ENCODE measurements at places on chromosomes 1 and 21.

GRCh38 chr1:27363766-27364695 is 2.7 kb downstream of the MAP3K6 start:
- DNase-seq = no peak

DNA sequence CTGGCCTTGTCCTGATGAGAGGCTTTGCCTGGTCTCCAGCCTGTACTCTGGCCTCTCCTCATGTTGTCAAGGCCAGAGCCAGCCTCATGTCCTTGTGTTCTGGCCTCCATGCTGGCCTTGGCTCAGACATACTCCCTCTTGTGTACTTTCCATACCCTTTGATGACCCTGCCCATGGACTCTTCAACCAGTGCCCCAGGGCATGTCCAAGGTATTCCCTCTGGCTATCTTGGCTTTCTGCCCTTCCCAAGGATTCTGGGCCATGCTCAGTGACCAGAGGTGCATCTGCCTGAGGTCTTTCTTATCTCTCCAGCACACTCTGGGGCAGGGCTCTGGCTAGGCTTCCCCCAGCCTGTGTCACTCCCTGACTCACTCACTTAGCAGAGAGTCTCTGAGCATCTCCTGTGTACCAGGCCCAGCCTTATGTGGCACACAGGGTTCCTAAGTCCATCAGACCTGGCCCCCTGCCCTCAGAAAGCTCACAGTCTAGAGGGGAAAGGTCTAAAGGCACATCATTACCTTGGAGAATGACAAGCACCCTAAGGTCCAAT is 141.4 kb upstream of the GRIK3 start:
- DNase-seq = no peak

GRCh38 chr1:201792534-201793305 is 36.2 kb upstream of the IPO9 start:
- peak; percentile 51 for DNase-seq

- DNase-seq = no peak
Observed at GRCh38 chr1:10794724-10795275, 1.6 kb downstream of the CASZ1 start.

DNA sequence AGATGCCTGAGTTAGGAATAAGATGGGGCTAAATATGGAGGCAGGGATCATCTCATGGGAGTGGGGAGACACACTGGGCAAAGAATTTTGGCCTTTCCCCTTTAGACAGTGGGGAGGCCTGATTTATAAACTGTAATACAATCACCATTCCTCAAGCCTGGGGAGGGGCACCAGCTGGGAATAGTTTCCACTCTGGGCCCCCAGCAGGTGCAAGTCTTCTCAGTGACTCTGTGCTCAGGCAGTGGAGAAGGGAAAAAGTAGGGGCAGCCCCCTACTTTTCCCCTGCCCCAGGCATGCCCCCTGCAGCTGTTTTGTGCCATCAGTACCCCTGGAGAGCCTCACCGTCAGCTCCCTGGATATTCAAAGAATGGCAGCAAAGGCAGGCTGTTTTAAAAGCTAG is 19.1 kb downstream of the COA7 start:
- no peak for DNase-seq

DNA sequence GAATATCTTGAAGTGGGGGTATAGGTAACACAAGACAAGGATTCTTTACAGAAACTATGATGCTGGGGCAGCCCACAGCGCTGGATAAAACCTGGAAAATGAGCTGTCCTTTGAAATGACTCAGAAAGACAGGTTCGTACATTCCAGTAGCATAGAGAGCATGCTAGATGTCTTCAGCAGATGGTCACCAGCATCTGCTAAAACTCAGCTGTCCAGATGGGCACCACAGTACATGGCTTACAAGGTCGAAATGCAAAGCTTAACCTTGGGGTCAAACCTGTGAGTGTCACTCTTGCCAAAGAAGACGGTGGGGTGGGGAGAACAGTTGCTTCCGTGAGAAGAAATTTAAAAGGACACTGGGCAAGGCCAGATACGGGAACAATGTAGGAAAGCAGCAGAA is 41.3 kb upstream of the TRIM45 start:
- no peak for DNase-seq

- DNase-seq = no peak
Observed at GRCh38 chr1:215833941-215834729, 267.0 kb downstream of the KCTD3 start.

- DNase-seq = no peak
Observed at GRCh38 chr1:82628887-82629286, 828.2 kb downstream of the ADGRL2 start.

- DNase-seq = no peak
Observed at GRCh38 chr1:160066829-160067745, 2.9 kb downstream of the KCNJ10 start.

DNA sequence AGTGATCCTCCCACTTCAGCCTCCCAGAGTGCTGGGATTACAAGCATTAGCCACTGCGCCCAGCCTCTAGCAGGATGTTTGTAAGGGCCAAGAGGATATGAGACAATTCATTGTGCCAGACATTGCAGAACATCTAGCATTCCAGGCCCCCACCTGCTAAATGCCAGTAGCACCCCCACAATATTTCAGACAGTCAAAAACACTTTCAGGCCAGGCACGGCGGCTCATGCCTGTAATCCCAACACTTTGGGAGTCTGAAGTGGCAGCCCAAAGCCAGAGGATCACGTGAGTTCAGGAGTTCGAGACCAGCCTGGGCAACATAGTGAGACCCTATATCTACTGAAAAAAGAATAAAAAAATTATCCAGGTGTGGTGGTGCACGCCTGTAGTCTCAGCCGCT is 12.9 kb downstream of the PPIE start:
- no peak for DNase-seq

DNA sequence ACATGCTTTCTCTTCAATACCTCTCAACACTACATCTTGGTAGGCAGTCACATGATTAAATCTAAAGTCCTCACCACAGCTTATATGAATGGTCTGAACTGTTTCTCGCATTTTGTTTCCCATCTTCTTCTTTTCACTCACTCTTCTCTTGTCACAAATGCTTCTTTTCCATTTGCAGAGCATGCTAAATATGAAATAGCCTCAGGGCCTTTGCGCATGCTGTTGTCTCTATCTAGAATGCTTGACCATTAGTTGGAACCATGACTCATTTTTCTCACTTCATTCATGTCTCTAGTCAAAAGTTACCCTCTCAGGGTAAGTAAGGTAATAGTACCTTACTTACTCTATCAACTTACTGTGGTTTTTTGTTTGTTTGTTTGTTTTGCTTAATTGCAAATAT is 239.7 kb downstream of the PTPRC start:
- no peak for DNase-seq

- no peak for DNase-seq
Observed at GRCh38 chr1:9420835-9421532, 118.3 kb upstream of the SLC25A33 start.

- no peak for DNase-seq
Observed at GRCh38 chr1:154241703-154242351, 21.1 kb downstream of the UBAP2L start.

GRCh38 chr1:226001963-226002666 is 3.0 kb upstream of the SDE2 start:
- DNase-seq = no peak

DNA sequence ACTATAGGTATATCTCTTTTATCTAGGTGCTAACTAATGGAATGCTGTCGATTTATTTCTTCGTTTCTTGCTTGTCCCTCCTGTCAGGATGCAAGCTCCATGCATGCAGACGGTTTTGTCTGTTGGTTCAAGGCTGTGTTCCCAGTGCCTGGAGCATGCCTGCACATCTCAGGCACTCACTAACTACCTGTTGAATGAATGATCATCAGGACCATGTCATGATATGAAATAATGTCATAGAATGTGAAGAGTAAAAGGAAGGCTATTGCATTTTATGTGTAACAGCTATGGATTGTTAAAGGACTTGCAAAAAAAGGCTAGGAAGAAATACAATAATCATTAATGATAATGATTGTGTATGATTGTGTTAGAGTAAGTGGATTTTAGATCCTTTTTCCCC is 4.2 kb downstream of the GPR25 start:
- no peak for DNase-seq

DNA sequence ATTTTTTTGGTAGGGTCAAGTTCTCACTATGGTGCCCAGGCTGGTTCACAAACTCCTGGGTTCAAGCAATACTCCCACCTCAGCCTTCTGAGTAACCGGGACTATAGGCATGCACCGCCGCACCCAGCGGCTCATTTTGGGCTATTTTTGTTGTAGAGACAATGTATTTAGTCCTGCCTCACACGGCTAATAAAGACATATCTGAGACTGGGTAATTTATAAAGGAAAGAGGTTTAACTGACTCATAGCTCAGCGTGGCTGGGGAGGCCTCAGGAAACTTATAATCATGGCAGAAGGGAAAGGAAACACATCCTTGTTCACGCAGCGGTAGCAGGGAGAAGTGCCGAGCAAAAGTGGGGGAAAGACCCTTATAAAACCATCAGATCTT is 4.2 kb downstream of the CELA2A start:
- no peak for DNase-seq

DNA sequence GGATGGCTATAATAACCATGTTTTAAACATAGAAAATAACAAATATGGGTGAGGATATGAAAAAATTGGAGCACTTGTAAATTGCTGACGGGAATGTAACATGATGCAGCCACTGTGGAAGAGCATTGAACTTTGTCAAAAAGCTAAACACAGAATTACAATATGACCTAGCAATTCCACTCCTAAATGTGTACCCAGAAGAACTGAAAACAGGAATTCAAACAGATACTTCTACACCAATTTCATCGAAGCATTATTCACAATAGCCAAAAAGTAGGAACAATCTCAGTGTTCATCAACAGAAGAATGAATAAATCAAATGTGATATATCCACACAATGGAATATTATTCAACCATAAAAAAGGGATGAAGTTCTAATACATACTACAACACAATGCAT is 32.7 kb upstream of the COA6 start:
- no peak for DNase-seq

GRCh38 chr1:218344814-218345672 is at the start of gene TGFB2:
TGFB2 (plus strand) TSS chr1:218345336; CDS start chr1:218346702, 1,366 bp downstream.
- DNase-seq = peak; percentile 80

DNA sequence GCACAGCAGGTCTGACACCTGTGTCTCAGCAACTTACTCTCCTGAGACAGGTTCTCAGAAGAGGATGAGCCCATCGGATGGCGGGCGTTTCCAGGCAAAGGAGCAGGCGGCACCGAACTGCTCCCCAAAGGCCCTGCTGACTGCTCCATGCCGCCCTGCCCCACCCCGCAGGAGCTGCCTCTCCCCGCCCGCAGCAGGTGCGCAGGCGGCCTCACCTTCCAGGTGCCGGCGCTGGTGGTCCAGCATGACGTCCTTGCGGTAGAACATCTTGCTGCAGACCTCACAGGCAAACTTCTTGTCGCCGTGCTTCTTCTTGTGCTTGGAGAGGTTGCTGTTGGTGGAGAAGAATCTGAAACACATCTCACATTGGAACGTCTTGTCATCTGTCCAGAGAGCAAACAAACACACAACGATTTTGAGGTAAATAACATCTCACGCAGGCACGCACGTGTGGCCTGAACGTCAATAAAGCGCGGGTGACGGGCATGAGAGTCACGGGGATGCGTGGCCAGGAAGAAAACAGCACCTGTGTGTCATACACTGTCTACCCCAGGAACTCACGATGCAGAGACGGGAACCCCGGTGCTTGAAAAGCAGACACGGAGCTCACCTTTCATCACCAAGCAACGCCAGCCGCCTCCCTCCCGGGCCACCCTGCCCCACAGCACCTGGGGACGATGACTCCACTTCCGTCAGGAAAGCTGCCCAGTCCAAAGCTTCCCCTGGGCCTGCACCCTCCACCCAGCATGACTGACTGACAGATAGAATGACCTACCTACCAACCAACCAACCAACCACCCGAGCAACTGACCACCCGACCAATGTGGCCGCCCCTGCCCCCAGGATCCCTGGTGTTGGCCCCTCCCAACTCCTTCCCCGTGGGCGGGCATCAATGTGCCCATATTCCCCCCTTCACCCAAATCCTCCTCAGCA is 50.9 kb downstream of the PRDM15 start:
- DNase-seq = no peak

DNA sequence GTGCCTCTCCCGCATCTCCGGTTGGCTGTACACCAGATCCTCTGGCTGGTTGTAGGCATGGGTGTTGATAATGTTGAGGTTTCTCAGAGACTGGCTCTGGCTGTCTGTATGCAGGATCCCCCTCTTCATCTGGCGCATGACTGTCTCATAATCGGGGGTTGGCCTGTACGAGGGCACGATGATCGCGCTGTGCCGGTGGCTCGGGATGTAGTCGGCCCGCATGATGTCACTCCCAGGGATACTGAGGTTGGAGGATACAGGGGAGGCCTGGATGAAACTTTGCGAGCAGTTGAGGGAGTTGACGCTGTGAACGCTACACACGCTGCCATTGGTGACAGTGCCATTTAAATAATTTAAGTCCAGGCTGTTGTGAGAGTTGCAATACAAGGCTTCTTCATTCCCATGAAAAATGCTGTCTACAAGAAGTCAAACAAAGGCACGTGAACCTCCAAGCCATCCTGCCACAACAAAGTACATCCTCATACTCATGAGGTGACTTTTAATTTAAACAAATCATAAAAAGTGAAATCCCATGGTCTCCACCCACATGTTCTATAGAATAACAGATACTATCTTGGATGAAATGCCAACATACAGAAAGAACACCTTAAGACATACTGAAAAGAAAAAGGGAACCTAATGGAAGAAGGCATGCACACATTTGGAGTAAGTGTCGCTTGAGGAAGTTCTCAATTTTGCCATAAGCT is 103.6 kb downstream of the SMYD2 start:
- DNase-seq = no peak

- no peak for DNase-seq
Observed at GRCh38 chr1:143665606-143666005, 306.2 kb downstream of the FAM72C start.

- no peak for DNase-seq
Observed at GRCh38 chr1:40095806-40096205, 1.2 kb downstream of the PPT1 start.

GRCh38 chr1:113185463-113186104 is 112.6 kb downstream of the LRIG2 start:
- DNase-seq = no peak

DNA sequence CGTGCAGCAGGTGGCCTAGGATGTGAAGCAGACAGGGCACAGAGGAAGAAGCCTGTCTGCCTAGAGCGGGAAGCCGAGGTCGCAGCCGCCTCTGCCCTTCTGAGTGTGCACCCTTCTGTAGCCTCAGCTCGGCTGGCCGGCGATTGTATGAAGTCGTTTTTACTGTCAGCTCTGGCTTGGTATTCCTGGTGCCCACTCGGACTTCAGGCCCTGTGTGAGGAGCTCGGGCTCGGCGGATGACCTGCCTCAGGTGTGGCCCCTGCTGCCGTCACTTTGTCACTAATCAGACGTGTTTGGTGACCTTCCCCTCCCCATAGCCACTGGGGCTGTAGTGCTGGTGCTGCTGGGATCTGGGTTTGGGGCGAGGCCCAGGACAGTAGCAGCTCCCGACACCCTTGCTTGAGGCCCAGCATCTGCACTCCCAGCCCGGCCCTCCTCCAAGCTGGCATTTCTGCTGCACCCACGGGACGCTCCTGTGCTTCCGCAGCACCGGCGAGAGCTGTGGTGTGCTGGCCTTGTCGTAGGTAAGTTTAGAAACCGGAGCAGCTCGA is 18.1 kb downstream of the SLX9 start:
- DNase-seq = no peak

GRCh38 chr21:46538851-46539666 is 65.8 kb downstream of the S100B start:
- no peak for DNase-seq
